ENCODE measurements at places on chromosomes 7 and 10.

GRCh38 chr7:138396251-138397070 lies 63.6 kb upstream of the TRIM24 start:
- DNase-seq, result no peak

GRCh38 chr10:132687893-132688579 lies 97.9 kb downstream of the NKX6-2 start:
- no peak for DNase-seq

GRCh38 chr7:24301703-24302102 lies 17.7 kb downstream of the NPY start:
- no peak for DNase-seq

DNA sequence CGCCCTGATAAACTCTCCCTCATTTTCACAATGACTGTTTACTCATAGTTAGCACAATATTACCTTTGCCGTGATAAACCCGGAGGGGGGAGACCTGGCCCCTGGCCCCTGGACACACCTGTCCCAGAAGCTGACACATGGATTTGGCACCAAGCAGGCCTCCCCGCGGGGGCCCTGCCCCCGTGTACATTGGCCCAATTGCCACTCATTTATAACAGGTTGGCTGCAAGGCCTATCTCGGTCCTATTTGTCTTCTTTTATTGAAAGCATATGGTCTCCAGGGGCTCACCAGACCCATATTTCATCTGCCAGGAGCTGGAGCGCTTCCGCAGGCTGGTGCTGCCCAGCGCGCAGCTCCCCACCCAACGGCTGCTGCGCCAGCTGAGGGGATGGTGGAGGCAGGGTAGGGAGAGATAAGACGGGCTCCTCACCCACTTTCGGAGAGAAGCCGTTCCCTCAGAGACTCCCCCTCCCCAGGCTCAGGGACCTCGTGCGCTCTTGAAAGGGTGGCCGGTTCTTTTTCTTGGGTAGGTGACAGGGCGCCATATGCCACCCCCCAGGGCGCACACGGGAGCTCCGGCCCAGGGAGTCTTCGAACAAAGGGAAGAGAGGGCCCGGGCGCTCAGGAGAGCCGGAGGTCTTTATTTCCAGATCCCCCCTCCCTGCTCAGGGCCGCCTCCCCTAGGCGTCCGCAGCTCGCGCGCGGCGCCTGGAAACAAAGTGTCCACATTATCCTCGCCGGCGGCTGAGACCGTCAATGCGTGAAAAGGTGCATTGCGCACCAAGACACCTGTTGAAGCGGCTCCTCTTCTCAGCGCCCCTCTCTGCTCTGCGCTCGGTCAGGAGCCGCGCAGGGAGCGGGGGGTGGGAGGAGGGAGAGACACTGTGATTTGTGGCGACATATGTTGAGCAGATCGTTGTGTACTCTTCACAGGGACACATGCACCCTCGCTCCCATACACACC lies 4.3 kb upstream of the NEUROG3 start:
- DNase-seq, result no peak

GRCh38 chr7:47435889-47436312 lies 146.0 kb downstream of the TNS3 start:
- DNase-seq, result peak; percentile 92

DNA sequence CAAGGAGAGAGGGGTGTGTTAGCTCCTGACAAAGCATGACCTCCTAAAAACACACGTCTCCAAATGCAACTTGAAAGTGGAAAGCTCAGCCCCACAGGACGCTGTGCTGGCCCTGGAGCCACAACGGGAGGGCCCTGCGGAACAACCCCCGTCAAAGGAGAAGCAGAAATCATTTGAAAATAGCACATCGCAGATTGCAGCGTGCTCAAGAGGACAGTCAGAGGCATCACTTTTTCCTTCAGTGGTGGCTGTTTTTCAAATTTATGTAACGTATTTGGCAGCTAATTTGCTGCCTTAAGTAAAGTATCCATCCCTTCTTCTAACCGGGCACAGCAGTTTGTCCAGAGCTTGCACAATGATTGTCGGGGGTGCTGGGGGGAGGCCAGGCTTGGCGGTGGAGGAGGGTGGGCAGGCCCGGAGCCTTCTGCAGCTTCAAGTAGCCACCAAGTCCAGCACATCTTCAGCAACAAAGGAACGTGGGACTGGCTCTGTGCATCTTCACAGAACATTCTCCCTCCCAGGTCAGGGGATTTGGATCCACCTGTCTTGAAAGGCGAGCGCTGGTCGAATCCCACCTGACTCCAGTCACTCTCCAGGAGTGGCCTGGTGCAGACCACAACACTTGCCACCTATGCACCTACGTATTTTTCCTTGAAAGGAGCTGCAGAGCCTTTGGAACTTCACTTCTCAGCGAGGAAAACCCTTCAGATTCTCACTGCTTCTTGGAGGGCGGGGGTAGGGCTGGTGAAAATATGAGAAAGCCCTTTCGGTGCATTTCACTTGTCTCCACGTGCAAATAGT lies 346.3 kb downstream of the DNAJB6 start:
- no peak for DNase-seq

DNA sequence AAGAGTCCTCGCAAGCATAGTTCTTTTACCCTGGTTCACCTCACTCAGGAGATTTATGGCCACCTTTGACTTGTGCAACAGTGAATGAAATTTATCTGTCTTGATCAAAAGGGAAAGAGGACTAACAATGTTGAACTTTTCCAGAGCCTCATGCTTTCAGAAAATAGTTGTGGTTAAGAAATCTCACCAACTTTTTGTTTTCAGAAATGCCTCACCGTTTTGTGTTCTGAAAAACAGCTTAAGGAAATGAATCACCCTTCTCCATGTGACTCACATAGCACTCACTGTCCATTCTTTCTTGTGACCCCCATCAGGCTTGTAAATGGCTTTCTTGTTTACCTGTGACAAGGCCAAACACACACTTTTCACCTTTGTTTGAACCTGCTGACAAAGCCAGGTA lies 148.6 kb upstream of the FAM3C start:
- DNase-seq, result peak; percentile 92

GRCh38 chr7:84113906-84114850 lies 80.4 kb downstream of the SEMA3A start:
- DNase-seq, result no peak

DNA sequence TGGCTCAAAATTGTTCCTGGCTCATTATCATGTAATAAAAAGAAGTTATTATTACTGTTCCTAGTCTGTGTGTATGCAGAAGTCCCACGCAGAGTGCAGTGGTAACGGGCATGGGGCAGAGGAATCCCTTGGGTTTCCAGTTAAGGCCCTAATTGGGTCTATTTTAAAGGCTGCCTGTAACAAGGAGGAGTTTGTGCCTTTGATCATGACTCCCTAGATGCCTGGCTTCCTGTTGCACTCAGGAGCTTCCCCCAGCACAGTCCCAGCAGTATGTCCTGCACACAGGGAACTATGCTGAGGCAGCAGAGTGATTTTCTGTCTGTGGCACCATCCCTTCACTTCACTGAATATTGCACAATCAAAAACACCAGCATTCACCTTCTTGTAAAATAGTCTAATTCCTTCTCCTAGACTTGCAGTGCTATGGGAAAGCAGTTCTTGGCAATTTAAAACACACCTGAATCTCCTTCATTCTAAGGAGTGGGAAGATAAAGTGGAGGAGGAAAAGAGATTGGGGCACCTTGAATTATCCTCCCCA lies 22.9 kb downstream of the SORCS1 start:
- no peak for DNase-seq

DNA sequence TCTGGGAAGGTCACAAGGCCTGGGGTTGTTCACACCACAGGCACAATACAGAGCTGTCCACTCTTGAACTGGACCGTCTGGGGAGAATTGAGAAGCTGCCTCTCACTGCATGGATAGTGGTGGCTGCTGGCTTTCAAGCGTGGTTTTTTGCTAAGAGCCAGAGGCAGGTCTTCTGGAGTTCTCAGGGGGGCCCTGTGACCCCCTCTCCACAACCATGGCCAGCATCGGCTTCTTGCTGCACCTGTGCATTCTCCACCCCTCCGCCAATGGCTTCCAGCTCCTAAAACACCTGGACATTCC lies 140.3 kb downstream of the ADCY1 start:
- no peak for DNase-seq

DNA sequence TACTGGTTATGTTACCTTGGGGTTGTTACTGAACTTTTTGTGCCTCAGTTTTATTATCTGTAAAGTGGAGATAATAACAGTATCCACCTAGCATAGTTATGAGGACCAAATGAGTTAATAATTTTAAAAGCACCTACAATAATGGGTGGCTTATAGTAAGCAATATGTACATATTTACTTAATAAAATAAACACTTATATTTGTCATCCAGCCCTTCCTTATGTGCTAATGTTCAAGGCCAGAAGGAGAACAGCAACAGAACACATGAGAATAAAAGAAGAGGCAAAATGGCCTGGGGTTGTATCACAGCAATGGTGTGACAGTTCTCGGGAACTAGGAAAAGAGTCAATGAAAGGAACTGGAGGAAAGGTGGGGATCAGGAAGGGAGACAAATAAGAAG lies 255.4 kb upstream of the LRGUK start:
- no peak for DNase-seq

GRCh38 chr10:11209830-11210181 lies 192.1 kb downstream of the CELF2 start:
- DNase-seq, result no peak

DNA sequence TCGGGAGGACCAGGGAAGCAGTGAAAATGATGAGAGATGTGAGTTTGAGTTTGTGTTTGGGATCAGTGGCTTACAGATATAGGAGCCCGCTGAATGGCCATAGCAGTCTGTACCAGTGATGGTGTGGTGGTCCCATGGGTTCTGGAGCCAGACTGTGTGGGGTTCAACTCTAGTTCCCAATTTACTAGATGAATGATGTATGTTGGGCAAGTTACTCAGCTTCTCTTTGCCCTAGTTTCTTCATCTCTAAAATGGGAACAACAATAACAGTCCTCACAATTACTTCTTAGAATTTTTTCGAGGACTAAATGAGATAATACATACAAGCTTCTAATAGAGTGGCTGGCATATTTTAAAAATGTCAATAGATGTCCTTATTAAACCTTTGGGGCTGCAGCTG lies 184.4 kb downstream of the WNT2 start:
- no peak for DNase-seq

DNA sequence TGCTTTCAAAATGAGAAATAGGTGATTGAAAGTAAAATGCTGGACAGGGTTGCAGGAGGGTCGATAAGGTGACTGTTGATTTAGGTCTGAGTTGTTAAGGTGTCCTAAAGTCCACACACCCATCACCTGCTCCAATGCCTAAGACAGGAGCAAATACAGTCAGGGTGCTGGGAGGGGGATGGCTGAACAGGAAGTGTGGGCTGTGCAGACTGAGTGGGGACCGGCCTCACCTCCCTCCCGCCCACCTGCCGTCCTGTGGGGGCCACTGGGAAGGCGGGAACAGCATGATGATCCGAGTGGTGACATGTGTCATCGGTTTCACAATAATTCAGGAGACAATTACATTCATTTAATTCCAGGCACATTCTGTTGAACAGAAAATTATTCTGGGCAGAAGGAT lies 260.8 kb downstream of the DNAJB6 start:
- no peak for DNase-seq

DNA sequence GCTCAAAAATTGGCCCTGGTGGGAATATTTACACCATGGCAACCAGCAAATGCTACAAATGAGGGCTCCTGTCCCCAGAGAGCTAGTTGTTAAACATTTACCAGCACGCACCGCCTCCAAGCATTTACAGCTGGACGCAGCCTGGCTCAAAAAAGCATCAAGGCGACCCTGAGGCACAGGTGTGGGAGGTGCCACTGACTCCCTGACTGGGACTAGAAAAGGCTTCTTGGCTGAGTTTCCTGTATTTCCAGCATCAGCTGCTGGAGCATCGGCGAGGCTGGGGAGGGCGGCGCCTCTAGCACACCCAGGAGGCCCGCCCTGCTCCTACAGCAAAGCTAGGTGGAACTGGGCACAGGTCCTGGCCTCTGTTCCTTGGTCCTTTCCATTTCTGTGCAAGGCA lies 43.5 kb upstream of the ZRANB1 start:
- no peak for DNase-seq

DNA sequence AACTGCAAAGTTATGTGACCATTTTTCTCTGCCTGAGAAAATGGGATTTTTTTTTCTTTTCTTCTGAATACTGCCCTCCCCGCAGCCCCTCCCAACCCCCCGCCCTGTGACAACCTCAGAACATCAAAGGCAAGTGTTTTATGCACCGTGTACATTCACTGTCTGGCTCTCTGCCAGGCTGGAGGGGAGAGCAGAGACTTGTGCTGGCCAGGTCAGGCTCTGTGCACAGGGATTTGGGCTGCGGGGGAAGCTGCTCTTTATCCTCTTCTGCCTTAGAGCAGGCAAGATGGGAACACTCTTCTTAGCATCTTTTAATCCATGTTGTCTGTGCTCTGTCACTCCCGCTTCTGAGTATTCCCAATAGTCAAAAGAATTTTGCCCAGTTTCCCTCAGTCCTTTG lies 195.1 kb downstream of the CCSER2 start:
- no peak for DNase-seq
